ENCODE measurements at places on chromosomes 6 and 20.

- DNase-seq = no peak
Observed at GRCh38 chr6:46312654-46313053, 141.9 kb upstream of the ENPP5 start.

DNA sequence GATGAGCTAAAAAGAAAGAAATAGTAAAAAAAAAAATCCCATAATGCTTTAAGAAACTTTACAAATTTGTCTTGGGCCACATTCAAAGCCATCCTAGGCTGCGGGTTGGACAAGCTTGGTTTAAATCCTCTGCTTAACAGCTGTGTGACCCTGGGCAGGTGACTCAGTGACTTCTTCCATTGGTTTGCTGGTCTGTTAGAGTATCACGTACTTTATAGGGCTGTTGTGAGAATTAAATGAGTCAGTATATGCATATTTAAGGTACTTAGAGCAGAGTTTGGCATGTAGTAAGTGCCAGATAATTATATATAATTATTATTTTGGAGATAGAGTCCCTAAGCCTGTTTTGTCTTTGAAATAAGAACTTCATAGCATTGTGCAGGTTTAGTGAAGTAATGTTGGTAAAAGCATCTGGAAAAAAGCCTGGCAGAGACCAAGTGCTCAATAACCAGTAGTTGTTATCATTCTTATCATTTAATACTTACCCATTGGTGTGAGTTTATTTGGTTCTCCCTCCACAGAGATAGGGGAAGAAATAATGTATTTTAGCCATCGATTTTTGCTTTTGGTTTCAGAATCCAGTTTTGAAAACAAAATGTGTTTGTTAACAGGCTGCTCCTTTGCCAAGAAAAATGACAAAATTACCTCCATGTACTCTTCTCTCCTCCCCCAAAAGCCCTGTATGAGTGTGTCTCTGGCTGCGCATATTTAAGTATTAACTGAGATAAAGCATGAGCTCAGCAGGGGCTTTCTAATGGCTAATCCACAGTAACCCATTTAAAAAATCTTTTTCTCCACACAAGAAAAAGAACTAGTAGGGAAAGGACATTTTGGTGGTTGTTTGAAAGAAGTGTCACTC is 67.2 kb downstream of the FOXO3 start:
- no peak for DNase-seq

DNA sequence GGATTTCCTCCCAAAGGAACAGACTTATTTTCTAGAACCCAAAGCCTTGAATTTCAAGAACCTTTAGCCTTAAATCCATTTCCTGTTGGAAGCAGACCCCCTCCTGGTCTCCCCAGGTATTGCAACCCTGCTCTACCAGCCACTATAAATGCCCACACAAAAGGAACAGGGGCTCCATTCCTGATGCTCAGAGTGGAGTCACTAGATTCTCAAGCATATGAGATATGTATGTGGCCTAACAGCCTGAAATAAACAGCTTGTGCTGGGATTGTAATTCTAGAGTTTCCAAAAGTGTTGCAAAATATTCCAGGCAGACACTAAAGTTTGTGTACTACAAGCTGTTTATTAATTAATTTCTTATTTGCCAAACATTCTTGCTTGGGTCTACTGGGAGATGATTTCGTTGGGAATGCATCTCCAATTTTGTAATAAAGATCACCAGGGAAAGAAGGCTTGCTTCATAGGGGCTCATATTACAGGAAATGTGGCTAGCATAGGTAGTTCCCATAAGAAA is 44.8 kb downstream of the RIPOR3 start:
- DNase-seq = no peak

DNA sequence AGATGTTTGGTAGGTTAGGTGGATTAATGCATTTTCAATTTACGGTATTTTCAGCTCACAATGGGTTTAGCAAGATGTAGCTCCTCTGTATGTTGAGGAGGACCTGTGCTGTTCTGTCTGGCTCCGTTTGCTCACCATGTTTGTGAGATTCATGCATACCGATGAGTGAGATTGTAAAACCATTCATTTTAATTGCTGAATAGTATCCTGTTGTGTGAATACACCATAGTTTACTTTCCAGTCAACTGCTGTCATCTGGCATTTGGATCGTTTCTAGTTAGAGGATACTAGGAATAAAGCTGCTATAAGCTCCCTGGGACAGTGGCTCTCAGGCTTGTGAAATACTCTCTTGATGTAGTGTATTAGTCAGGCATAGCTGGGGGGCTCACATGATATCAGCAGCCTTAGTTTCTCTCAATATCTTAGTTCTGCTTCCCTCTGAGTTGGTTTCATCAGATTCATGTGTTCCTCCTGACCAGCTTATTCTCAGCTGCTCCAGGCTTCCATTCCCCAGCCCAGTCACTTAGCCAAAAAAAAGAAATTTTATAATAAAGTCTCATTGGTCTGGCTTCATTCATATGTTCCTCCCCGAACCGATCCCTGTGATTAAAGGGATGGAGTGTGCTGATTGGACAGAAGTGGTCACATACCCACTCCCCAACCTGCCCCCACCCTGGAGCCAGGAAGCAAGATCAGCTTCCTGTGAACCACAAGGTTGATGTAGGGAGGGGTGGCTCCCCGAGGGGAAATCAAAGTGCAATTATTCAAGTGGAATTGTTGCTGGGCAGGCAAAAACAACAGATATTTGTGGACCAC is 10.9 kb upstream of the B4GALT5 start:
- DNase-seq = no peak

DNA sequence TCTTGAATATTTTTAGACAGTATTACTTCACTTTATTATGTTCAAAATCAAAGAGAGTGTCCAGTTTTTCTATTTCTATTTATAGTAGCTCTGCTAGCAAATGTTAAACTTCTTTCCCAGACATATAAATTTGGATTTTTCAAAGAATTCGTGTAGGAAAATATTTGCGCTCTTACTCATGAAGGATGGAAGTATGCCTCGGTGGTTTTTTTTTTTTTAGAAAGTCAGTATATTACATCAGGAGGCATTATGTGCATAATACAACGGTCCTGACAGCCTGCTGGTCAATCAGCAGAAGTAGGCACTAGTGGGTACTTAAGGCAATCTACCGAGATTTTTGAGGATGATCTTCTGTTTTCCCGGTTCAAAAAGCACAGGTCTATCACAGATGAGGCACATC is 249.3 kb downstream of the TBX18 start:
- no peak for DNase-seq

DNA sequence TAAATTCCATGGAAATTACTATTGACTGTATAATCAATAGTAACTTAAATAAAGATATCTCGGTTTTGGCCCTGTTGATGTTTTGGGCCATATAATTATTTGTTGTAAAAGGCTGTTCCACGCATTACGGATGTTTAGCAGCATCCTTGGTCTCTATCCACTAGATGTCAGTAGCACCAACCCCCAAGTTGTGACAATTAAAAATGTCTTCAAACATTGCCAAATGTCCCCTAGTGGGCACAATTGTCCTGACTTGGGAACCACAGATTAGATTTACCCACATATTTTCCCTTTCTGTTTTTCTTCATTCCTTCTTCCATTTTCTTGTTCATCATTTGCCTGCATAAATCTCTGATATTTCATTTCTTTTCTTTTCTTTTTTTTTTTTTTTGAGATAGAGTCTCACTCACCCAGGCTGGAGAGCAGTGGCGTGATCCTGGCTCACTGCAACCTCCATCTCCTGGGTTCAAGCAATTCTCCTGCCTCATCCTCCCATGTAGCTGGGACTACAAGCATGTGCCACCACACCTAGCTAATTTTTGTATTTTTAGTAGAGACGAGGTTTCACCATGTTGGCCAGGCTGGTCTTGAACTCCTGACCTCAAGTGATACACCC is 13.6 kb upstream of the WFDC8 start:
- DNase-seq = no peak

- DNase-seq = no peak
Observed at GRCh38 chr6:31877651-31878161, 1.1 kb downstream of the SLC44A4 start.

DNA sequence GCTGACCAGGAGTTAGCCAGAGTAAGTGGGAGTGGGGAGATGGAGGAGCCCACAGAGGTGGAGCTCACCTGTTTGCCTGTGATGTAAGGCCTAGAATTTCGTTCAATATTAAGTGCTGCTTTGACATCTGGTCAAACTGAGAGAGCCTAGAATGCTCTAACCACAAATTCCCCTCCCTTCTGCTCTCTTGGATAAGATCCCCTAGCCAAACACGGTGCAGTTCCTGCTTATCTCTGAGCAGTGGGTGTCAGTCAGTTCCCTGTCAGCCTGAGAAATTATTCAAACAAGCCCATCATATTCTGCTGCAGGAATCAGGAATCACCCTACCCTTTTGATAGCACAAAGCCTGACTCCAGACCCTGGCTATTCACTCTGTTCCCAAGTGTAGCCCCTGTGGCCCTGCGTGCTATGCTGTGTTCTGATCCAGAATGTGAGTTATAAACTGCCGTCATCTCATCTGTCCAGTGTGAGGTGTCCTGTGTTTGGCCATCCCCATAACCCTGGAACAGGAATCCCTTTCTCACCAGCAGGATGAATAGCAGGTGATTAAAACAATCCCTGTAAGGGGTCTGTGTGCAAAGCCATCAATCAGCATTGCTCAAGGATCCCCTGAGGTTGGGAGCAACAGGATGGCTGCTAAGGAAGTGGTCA is 31.8 kb upstream of the ZNF133 start:
- DNase-seq = no peak

GRCh38 chr6:145073811-145074210 is 661.5 kb downstream of the EPM2A start:
- DNase-seq = no peak

GRCh38 chr6:3949521-3949920 is 100.3 kb downstream of the FAM50B start:
- DNase-seq = no peak

- DNase-seq = no peak
Observed at GRCh38 chr6:163324688-163325389, 89.7 kb upstream of the QKI start.

DNA sequence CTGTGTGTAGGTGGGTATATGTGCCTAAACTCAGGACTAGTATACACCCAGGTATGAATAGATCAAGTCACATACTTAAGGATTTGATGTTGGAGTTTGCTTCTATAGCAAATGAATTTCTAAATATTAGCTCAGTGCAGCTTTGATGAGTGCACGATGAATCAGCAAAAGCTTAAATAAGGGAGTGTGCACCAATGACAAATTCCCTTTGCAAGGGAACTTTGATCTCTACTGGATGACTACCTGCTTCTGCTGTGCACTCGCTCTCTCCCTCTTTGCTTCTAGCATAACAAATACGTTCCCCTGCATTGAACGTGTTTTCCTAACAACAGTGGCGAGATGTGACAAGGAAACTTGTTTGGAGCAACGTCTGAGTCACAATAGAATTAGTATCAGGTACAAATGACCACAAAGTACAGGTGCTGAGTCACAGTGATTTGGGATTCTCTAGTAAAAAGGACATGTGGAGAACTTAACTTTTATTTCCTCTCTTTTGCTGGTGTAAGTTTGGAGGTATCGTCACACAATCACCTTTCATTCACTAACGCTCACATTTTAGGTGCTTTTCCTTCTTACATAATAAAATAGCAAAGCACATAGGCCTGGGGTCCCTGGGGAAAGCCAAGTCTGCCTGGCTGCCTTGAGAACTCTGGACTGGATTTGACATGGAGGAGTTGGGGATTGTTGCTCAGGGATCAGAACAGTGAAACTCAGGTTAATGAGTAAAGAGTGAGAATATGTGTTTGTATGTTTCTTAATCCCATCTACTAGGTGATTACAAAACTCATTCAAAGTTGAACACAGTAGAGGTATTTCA is 49.7 kb downstream of the KLHL31 start:
- no peak for DNase-seq

DNA sequence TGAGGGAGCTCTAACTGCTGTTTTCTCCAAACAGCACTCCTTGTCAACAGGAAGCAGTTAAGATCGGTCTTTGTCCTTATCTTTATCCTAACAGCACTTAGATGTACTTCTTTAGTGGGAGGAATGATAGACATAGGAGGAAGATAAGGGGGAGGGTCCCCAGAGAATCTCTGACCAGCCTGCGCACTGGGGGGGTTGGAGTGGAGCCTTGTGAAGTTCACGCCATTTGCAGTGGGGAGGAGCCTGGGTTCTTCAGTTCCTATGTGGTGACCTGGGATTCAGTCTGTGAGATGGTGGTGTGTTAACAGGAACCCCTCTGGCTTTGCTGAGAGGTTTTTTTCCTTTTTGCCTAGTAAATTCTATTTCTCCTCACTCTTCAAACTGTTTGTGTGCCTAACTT is 18.1 kb upstream of the ASCC3 start:
- DNase-seq = no peak

DNA sequence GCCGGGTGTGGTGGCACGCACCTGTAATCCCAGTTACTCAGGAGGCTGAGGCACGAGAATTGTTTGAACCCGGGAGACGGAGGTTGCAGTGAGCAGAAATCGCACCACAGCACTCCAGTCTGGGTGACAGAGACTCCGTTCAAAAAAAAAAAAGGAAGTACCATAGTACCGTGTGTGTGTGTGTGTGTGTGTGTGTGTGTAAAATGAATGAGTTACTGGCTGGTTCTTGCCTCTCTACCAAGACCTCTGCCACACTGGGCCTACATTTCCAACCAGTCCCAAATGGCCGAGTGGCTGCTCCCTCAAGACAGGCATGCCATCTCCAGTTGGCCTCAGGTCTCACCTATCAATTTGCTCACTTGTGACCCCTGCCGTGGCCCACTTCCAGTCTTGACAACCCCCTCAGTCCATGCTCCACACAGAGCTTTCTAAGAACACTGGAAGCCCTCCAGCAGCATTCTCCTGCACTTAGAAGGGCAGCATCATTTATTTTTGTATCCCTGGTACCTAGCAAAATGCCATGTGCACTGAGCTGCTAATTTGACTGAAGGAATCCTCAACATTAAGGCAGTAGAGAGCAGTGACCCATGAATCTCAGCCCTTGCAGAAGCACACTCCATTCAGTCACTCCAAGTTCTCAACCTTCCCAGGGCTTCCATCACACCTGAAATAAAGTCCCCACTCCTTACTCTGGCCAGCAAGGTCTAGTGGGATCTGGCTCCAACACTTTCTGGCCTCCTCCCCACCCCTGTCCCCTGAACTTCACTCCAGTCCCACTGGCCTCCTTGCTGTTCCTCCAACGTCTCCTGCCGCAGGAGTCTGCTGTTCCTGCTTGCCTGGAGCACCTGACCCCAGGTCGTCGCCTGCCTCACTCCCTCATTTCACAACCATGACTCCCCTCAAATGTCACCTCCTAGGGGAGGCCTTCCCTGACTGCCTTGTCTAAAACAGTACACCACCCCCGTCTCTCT is 29.9 kb downstream of the COX4I2 start:
- no peak for DNase-seq

GRCh38 chr20:22471156-22471836 is 113.1 kb downstream of the FOXA2 start:
- no peak for DNase-seq

- DNase-seq = no peak
Observed at GRCh38 chr20:56845546-56846086, 216.5 kb downstream of the TFAP2C start.

- DNase-seq = no peak
Observed at GRCh38 chr20:57633945-57634491, 13.8 kb upstream of the ZBP1 start.

- no peak for DNase-seq
Observed at GRCh38 chr6:14276667-14277404, 159.3 kb downstream of the CD83 start.

GRCh38 chr20:31661625-31662371 is 24.1 kb downstream of the COX4I2 start:
- no peak for DNase-seq

Measured in NCI-H1436 treated with DMSO at 0.1 percent for 48 hours (cell line).